ENCODE measurements at places on chromosomes 4 and X.
A peak's percentile ranks its signal among the peaks of the same experiment; 100 is the strongest.

DNA sequence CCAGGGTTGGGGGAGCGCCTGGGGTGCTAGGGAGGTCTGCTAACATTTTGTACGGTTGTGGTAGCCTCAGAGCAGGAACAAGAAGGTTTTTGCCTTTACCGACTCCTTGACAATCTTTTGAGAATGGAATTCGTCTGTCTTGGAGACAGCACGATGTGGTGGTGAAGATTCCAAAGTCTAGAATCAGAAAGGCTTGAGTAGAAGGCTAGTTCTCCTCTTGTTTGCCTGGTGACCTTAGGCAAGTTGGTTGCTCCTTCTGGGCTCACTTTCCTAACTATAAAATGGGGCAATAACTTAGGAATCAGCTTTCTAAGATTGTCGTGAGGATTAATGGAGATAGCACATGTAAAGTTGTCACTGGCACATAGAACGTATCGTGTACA lies 741 bp downstream of the FAM47E start:
- no peak for DNase-seq

DNA sequence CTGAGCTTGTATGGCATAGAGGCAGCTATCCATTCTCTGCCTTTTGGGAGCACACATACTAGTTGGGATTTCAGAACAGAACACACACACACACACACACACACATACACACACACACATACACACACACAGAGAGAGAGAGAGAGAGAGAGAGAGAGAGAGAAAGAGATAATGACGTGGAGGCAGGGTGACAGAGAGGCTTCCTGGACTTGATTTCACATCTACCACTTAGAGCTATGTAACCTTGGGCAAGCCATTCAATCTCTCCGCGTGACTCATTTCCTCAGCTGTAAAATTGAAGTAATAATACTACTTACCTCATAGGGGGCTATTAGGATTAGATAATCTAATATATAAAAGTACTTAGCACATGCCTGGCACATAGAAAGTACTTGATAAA lies 12.3 kb upstream of the GRIA3 start:
- no peak for DNase-seq

GRCh38 chr4:139524062-139524631 lies 31.9 kb downstream of the SETD7 start:
- peak; percentile 26 for DNase-seq

DNA sequence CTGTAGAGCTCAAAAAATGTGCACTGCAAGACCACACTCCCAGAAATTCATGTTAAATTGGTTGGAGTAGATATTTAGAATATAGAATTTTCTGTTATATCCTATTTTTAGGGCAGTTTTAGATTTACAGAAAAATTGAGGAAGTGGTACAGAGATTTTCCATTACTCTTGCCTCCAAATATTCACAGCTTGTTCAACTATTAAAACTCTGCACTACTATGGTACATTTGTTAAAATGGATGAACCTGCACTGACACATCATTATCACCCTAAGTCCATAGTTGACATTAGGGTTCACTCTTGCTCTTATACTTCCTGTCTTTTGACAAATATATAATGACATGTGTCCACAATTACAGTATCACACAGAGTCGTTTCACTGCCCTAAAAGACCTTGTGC lies 1724.5 kb downstream of the C4orf33 start:
- DNase-seq: no peak

GRCh38 chr4:146472404-146472803 lies 49.3 kb downstream of the SLC10A7 start:
- no peak for DNase-seq

All from AG20443 (cell line).